Renal pelvis (tissue), 12 donors: ENCODE measurements at places on chromosomes 12 and 14.

GRCh38 chr12:63164911-63165310, 13.9 kb upstream of the AVPR1A start:
- peak; percentile 72 for DNase-seq

- DNase-seq: no peak
These were observed 74.7 kb downstream of the RPS6KA5 start for GRCh38 chr14:90985601-90986242.

DNA sequence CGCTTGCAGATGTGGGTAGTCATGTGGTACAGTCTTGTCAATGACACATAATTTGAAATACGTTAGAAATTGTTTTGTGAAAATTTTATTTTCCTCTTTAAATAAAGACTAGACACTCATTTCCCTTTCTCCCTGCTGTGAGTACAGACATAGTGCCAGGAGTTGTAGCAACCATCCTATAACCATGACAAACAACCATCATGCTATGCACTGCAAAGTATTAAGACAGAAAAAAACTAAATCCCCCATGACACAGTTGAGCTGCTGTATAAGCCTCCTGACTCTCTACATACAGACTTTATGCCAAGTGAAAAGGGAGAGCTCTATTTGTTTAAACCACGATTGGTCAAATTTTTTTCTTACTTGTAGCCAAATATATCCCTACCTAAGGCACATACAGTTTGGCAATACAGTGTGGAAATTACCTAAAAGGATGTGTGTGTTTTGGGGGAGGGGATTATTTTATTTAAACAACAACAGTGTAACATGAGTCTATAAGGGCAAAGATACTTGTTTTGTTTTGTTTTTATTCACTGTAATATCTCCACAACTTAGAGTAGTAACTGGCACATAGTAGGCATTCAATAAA, 45.0 kb upstream of the KRR1 start:
- no peak for DNase-seq

DNA sequence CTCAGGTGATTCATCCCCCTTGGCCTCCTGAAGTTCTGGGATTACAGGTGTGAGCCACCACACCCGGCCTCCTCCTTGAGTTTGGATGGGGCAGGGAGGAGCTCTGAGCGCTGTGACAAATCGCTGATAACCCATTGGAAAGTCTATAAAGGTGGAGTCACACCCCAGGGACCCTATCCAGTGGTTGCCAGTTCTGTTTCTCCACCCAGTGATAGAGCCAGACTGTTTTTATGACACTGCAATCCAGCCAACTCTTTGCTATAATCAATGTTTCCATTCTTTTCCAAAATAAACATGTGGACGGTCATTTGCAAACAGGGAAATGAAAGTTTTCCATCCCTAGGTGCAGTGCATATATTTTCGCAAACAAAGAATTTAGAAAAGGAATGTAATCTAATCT, 142.0 kb upstream of the PELI2 start:
- DNase-seq: no peak

GRCh38 chr12:613996-614395, 49.2 kb downstream of the NINJ2 start:
- no peak for DNase-seq

- DNase-seq: no peak
These were observed 124.9 kb downstream of the TSPAN9 start for GRCh38 chr12:3202096-3202495.

DNA sequence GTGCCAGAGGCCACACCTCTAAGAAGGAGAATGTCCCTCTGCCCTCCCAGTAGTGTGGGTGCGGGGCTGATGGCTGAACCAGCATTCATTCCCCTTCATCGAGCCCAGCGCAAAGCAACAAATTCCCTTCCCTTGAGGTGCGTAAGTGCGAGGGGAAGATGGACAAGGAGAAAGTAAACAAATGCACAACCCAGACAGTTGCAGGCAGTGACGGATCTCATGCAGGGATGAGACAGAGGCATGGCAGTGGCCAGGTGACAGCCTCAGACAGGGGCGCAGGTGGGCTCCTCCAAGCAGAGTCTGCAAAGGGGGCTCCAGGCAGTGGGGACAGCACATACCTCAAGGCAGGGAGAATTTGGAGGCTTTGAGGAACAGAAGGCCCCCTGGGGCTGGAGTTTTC, 2.3 kb upstream of the MYL2 start:
- DNase-seq: no peak

GRCh38 chr14:70665448-70666360, 24.0 kb downstream of the TTC9 start:
- peak; percentile 4 for DNase-seq

GRCh38 chr14:99737956-99738667, 54.0 kb downstream of the CYP46A1 start:
- no peak for DNase-seq

GRCh38 chr12:103348935-103349334, 146.8 kb downstream of the C12orf42 start:
- DNase-seq: no peak

- no peak for DNase-seq
These were observed 3.4 kb upstream of the SLCO1A2 start for GRCh38 chr12:21337959-21338744.

DNA sequence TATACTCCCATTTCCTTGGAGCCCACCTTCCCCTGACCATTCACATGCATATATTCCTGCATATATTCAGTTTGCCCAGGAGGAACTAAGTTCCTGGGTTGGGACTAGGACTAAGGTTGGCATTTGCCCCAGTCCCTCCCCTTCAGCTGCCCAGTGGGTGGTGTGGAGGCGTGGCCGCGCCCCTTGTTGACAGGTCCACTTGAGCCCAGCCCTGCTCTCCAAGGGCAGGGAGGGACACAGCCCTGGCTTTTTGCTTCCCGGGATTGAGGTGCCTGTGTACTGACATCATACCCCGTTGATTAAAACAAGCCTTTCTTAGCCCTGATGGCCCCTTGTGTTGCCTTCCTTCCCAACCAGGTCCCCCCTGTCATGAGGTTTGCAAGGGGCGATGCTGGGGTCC, 7.3 kb downstream of the ERBB3 start:
- DNase-seq: no peak

GRCh38 chr12:116099652-116100432, 177.7 kb downstream of the MED13L start:
- peak; percentile 19 for DNase-seq

GRCh38 chr12:8556531-8557097, 15.9 kb upstream of the CLEC4E start:
- DNase-seq: no peak

DNA sequence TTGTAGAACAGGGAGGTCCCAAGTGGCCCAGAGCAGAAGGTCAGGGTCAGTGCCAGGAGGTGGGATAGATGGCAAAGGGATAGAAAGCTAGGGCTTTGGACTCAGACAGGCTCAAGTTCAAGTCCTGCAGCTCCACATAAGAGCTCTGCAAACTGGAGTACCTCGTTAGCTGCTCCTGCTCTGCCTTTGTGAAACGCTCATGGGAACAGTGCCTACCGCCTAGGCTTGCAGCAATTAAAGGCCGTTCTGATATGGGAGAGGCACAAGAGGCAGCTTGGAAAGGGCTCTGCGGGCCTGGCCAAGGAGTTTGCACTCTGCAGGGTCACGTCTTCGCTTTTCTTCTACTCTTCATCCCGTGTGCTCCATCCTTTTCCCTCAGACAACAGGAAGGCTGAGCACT, 54.1 kb downstream of the MAP1LC3B2 start:
- DNase-seq: no peak

GRCh38 chr14:54570631-54571415, 3.9 kb downstream of the SAMD4A start:
- no peak for DNase-seq

GRCh38 chr12:12495536-12495935, 67.1 kb downstream of the DUSP16 start:
- DNase-seq: no peak

- DNase-seq: no peak
These were observed 126.8 kb upstream of the NCOR2 start for GRCh38 chr12:124694250-124694649.

- no peak for DNase-seq
These were observed 69.8 kb downstream of the HMGA2 start for GRCh38 chr12:65894088-65894487.

DNA sequence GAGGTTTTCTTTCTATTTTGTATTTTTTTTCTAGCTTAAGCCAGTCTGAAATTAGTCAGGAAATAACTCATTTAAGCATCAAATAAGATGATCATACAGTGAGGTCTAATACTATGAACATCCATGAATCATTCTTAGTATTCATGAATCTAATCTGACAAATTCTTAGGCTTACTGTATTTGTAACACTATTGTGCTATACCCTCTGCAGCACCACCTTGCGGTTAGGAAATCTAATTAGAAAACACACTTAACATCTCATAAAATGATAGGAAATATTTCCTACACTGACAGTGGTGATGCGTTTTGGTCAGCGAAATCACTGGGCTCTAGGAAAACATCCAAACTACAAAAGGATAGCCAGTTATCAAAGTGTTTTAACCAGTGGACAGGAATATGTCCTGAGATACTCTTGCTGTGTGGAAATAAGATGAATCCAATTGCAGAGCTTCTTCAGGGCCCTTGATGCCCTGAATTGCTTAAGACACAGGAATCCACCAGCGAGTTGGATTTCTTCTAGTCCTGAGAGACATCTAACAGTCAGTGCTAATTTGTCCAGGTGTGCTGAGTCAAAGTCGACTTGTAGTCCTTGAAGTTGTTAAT, 109.3 kb upstream of the MYF6 start:
- peak; percentile 4 for DNase-seq

GRCh38 chr14:51442513-51443175, 202.6 kb downstream of the TMX1 start:
- no peak for DNase-seq

DNA sequence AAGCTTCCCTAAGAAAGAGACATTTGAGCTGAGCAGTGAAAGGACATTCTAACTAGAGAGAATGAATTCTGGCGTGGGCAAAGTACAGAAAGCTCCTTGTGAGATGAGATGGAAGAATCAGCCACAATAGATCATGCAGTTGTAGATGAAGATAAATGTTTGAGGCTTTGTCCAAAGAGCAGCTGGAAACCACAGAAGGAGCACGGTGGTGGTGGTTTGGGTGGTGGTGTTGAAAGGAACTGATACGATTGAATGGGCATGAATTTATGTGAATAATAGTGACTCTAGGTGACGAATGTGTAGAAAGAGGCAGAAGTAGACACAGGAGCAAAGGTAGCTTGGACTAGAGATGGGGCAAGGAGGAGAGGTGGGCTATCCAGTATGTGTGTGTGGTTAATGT, 260.5 kb upstream of the TMTC1 start:
- no peak for DNase-seq

DNA sequence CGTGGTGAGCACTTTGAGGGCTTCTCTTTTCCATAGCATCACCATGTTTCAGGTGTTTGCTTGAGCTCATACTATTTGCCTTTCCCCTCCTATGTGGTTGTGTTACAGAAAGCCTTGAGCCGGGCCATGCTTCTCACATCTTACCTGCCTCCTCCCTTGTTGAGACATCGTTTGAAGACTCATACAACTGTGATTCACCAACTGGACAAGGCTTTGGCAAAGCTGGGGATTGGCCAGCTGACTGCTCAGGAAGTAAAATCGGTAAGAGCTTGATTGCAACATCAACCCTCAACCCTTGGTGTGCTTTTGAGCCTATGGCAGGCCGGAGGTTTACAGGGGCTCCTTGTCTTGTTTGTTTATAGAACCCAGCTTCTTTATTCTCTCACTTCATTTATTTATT, 8.1 kb downstream of the LETMD1 start:
- DNase-seq: no peak

DNA sequence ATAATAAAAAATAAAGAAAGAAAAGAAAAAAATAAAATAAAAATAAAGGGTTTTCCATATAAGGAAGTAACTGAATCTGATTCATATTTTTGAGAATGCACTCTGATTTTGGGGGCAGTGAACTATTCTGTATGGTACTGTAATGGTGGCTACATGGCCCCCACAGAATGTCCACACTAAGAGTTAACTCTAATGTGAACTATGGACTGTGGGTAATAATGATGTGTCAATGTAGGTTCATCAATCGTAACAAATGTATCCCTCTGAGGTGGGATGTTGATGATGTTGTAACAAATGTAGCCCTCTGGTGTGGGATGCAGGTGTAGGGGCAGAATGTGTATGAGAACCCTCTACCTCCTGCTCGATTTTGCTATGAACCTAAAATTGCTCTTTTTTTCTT, 13.8 kb downstream of the KRT8 start:
- no peak for DNase-seq

DNA sequence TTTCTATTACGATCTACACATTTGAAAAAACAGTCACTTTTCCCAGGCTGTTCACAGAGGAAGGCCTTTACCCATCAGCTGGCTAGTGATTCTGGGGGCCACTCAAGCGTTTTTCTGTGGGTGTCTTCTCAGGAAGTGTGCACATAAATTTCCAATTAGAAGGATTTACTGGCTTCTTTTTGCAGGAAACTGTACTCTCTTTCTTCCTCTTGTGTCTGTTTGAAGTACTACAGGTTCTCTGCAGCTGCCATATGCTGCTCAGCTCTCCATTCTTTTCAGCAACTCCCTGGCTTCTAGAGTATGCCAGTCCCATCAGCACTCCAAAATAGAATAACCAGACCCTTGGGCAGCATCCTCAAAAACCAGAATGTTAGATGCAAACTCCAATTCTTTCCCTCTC, 110.4 kb upstream of the NAV3 start:
- DNase-seq: no peak

GRCh38 chr14:75927564-75928087, 54.2 kb downstream of the TGFB3 start:
- DNase-seq: no peak

DNA sequence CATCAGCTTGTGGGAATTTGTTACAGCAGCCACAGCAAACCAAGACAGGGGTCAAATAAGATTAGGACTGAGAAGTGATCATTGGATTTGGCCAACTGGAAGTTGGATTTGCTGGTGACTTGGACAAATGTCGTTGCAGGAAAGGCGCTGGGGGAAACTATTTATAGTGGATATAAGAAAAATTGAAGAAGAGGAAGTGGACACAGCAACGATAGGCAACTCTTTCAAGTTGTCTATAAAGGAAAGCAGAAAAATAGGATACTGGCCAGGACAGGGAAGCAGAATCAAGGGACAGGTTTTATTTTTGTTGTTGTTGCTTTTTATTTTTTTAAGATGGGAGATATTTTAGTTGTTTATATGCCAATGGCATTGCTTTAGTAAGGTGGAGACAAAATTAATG, 56.2 kb upstream of the RTRAF start:
- DNase-seq: no peak

- DNase-seq: no peak
These were observed 9.1 kb downstream of the B4GALNT1 start for GRCh38 chr12:57623811-57624390.

DNA sequence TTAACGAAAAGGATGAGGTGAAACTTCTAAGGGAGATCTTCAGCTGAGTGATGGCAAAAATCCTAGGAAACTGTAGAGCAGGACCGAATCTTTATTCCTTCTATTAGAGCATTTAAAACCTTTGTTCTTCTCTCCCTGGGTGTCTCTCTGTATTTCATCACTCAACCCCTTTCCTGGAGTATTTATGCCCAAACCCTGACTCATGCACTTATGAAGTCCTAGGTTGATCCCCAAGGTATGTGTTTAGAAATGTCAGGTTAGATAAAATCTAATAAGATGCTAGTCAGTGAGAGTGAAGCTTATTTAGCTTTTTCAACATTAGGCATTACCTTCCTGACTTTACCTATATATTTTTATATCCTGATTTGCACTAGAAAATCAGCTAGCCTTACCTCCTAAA, 239.8 kb upstream of the NPAS3 start:
- no peak for DNase-seq
